Stimulated activated CD4-positive, alpha-beta T cell treated with anti-CD3 and anti-CD28 coated beads, Interleukin-15, amount 100 ng/mL, for 1 hour (primary cell): ENCODE measurements at places on chromosomes 12 and 14.

- no peak for DNase-seq
These were observed 147.6 kb downstream of the PHETA1 start for GRCh38 chr12:111221062-111222026.

GRCh38 chr12:53964315-53964713 lies 8.6 kb upstream of the HOXC11 start:
- DNase-seq, result no peak

DNA sequence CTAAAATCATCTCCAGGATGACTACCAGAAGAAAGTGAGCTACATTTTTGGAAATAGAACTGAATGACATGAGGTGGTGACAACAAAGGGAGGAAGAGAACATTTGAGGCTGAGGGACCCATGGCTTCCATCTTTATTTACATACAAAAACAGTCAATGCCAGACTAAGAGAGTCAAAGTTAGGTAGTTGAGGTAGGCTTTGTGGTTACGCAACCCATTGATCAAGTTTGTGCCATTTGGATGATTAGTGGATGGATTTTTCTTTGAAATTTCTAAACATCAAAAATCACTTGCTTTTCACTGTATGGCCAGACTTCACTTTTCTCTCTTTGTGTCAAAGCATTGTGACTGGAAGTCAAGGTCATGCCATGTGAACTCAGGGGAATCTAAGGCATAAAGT lies 22.9 kb downstream of the ASCL1 start:
- DNase-seq, result no peak

DNA sequence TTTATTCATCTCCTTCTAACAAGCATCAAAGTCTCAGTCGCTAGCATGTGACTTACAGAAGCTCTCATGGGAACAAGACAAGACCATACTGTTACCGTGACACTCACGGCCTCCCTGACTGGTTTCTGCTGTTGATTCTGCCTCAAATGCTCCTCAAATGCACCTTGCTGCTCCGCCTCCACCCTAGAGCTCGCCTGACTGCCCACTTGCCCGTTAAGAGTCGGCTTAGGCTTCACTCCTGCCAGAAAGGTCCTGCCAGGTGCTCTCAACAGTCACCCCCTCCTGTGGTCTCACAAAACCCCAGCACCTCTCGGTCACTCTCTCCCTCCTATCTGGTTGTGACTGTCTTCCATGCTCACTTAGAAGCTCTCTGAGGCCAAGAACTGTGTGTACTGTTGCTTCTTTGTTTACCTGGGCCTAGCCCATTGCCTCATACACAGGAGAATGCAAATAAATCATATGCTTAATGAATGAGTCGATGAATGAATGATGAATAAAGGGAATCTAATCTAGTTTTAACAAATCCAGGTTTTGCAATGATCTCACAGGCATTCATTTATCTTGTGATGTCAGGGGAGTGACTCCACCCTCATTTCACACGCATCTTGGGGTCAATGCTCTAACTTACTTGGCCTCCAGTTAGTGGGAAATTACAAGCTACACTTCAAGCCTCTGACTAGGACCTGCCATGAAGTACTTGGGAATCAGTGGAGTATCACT lies 41.3 kb downstream of the SSH1 start:
- DNase-seq, result no peak

DNA sequence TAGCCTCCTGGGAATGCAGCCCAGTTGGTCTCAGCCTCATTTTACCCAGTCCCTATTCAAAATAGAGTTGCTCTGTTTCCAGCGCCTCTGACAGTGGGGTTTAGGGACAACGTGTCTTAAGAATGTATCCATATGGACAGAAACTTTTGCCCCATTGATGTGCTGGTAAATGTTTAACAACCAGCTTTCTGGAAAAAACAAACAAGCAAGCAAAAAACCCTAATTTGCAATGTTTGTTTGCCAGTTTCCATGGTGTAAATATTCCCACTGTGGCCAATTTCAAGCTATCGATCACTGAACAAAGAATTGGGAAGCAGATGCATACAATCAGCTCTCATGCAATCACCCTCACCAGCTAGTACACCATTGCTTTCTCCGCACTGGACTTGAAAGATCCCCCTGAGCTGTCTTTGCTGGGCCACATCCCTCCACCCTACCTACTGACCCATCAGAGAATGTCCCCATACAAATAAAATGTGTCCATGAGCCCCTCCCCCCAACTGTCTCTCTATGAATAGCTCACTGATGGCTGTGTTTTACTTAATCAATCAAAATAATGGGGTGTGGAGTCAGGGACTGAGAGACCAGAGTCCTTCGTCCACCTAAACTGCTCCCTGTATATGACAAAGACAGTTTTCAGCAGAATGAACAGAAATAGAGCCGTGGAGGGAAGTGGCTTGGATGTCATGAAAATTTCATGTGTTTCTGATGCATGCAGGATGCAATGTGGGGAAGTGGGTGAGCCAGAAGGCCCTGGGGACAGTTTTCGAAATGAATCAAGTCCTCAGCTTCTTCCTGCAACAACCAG lies 40.8 kb downstream of the CCDC60 start:
- DNase-seq, result no peak

- no peak for DNase-seq
These were observed 4.9 kb upstream of the VASH1 start for GRCh38 chr14:76756371-76756750.

DNA sequence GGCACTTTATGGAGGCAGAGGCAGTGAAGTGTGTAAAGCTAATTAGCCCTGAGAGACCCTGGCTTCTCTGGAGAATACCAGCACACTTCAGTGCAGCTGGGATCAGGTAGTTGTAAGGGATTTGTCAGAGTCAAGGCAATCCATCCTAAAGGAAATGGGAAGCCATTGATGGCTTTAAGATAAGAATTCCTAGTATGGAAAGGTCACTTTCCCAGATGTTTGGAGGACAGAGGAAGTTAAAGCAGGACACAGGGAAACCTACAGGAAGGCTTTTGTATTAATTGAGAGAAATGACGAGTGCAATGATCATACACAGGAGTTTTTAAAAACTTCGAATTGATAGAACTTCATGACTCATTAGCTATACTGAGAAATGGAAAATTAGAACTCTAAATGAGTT lies 254.4 kb downstream of the SLC16A7 start:
- DNase-seq, result no peak

- DNase-seq, result no peak
These were observed 41.5 kb downstream of the BEST3 start for GRCh38 chr12:69657376-69658137.

DNA sequence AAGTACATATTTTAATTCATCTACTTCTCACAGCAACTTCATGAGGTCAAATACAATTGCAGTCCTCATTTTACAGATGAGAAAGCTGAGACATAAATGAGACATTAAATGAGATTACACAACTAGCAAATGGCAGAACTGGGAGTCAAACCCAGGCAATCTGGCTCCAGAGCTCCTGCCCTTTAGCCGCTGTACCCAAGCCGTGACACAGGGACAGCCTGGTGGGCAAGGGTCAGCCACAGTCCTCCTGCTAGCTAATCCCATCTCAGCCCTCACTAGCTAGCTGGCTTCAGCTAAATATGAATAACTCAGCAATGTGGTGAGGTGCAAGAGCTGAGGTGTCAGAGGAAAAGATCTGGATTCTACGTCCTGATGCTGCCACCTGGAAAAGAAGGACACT lies 54.8 kb downstream of the NINJ2 start:
- no peak for DNase-seq

DNA sequence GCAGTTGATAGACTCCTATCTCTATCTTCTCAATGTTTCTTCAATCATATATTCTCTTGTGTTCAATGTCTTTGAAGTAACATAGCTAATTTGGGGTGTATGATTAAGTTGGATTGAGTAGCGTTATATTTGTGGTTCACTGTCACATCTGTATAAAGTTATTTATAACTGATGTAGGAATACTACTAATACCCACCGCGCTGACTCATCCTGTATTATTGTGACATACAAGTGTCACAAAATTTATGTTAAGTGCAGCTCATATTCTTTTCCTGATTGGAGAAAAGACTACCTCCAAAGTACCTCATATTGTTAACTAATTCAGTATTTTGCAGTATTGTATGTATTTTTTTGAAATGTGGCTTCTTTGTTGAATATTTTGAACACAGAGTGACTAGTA lies 940.8 kb downstream of the SLC6A15 start:
- no peak for DNase-seq

DNA sequence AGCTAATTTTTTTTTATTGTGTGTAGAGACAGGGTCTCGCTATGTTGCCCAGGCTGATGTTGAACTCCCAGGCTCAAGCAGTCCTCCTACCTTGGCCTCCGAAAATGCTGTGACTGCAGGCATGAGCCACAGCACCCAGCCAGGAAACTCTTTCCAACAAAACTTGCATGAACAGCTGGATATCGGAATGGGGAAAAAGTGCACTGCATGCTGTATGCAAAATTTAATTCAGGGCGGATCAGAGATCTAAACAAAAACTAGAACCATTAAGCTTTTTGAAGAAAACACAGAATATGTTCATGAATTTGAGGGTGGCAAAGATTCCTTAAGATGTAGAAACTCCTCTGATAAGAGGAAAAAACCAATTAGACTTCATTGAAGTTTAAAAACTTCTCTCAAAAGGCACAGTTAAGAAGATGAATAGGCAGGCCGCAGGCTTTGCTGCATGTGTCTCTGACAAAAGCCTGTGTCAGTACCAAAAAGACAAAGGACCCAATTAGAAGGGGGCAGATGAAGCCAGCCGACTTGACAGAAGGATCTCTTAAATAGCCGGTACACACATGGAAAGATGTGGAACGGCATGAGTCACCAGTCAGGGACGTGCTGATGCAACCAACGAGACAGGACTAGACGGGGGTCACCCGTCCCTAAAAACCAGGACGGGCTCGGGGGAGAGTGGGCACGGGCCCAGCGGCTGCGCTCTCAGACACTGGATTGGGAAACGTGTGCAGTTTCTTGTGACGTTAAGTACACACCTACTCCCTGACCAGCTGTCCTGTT lies 34.8 kb upstream of the MMP17 start:
- no peak for DNase-seq

DNA sequence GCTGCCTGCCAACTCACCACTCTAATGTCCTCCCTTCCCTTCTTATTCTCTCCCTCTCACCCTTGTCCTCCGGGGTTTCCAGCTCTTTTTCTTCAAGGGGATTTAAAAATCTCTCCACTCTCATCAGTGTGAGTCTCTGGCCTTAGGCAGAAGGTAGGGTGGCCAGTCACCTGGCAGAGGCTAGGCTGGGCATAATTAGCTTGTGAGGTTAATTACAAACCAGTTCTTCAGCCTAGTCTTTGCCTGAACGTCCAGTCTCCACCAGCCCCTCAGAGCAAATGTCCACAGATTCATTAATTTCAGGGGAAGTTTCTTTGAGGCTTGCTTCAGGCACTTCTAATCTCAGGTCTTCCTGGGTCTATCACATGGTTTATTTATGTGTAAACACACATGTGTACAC lies 6.7 kb downstream of the KRT7 start:
- no peak for DNase-seq

- no peak for DNase-seq
These were observed 18.1 kb upstream of the DUSP6 start for GRCh38 chr12:89370421-89370831.

DNA sequence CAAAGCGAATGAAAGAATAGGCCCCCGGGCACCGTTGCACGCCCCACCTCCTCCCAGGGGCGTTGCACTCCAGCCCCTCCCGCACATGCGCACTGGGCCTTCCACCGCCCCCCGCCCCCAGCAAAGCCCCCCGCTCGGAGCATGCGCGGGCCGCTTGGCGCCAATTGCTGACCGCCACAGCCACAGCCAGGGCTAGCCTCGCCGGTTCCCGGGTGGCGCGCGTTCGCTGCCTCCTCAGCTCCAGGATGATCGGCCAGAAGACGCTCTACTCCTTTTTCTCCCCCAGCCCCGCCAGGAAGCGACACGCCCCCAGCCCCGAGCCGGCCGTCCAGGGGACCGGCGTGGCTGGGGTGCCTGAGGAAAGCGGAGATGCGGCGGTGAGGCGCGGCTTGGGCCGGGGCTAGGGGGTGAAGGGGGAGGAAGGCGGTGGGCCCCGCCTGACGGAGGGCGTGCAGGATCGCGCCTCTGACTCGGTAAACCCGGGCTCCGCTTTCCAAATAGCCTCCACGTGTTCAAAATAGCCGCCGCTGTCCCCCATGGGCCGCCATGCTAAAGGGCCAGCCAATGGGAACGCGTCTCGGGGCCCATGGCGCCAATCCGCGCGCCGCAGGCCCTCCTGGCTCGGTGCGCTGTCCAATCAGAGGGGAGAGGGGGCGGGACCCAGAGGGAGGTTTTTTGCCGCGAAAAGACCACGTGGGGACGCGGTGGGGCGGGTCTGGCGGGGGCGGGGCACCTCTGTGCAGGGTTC lies at the start of gene UNG:
UNG (plus strand) TSS at position 163 of the 748 bp plus-strand sequence; CDS start at position 246, 83 bp downstream.
- DNase-seq, result peak; percentile 95

- no peak for DNase-seq
These were observed 154.6 kb downstream of the SLC6A15 start for GRCh38 chr12:84757978-84758377.

GRCh38 chr12:118359541-118359915 lies 13.2 kb downstream of the TAOK3 start:
- no peak for DNase-seq

DNA sequence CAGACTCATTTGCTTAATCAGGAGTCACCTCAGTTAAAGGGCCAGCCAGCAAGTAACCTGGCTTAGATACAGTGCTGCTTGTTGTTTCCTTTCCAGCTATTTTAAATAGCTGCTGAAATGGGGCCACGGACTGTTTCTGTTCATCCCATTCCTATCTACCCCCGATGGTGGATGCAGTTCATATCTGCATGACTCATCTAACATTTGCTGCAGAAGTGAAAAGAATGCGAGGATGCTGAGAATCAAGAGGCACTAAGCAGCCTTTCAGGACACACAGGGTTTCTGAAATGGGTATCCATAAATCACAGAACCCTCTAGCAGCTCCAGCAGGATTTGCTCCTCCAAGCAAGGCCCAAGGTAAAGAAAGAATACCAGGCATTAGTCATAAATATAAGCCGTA lies 60.2 kb upstream of the RTRAF start:
- DNase-seq, result no peak

- DNase-seq, result no peak
These were observed 462.4 kb downstream of the TRHDE start for GRCh38 chr12:72734581-72734980.

DNA sequence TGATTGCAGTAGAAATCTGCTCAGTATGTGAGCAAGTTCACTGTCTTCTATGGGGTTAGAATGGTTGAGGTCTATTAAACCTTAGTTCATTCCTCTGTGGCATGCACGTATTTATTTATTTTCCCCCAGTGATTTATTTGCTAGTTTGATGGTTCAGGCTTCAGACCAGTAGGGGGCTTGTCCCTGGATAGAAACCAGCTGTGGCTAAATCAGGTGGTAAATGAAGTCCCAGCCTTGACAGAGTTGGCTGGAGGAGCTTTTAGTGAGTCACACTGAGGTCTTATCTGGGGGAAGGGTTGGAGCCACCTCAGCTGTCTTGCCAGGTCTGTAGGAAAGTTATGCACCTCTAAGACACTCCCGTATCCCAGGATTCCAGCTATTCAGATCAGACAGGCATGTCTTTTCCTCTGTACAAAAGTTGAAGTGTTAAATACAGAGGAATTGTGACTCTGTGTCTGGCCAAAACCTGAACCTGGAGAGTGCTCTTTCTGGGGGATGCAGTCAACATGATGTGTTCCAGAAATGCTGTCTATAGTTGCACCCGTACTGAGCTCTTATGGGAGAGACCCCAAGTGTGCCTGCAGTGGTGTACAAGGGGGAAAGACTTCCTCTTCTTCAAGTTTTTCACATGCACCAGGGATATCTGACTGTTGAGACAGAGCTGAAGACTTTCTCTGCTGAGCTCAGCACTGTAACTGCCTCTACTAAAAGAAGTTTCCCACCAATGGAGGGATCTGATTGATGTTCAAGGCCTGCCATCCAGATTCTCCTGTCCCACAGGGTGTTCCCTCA lies 1322.1 kb downstream of the TMEM121 start:
- no peak for DNase-seq
